MG63 (cell line): ENCODE measurements at places on chromosomes 11 and 22.

DNA sequence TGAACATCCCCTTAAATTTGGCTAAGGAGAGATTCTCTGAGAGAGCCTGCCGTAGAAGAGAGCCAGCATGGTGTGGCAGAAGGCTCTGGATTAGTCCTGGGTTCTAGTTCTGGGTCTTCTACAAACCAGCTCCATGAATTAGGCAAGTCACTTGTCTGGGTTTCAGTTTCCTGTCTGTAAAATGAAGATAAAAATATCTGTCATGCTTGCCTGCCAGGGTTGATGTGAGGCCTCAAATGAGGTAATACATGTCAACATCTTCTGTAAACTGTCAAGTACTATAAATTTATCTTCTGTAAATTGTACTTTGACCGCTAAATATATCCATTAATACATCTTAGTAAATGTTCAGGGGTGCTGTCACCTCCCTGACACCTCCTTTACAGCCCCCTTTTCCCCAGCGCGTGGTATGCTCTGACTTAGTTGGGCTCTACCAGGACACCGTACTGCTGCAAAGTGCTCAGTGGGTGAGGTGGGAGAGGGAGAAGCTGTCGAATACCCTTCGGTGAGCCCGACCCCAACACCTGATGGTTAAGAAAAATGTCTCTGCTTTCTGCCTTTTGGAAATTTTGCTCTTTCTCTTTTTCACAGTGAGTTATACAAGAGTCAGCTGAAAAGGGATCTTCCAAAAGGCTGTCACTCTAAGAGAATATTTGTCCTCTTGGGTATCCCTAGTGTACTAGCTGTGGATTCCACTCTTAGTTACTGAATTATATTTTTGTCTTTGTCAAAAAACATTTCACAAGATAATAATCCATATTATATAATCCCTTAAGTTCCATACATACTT is 15.0 kb downstream of the RBX1 start:
- no peak for DNase-seq

DNA sequence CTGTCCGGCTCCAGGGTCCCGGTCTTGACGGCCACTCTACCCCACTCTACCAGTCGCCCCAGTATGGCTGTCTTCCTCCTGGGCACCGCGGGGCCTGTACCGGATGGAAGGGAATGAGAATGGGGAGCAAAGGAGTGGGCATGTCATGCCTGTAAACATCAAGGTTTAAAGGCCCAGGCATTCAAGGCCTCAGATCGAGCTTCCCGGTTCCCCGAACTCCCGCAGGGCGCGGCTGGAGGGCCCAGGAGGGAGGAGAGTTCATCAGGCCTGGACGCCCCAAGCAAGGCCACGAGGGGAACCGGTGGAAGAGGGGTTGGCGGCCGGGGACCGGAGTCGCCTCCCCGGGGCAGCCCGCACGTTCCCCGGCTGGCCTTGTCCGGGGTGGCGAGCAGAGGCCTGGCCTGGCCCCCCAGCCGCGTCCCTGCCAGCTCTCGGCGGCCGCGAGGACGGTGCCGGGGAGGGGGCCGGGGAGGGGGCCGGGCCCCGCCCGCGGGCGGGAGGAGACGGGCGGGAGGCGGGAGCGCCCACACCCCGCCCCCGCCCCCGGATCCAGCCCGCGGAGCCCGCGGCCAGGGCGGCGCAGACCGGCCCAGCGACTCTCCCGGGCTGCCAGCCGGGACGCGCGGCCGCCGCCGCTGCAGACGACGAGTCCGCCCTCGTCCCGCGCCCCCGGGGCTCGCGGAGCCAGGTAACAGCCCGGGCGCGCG is at the start of gene CDC42EP1:
TSS of gene CDC42EP1 (plus strand) at position 580 of the 707 bp plus-strand sequence. CDS start 5,870 bp downstream, outside the sequence.
- peak; percentile 78 for DNase-seq

DNA sequence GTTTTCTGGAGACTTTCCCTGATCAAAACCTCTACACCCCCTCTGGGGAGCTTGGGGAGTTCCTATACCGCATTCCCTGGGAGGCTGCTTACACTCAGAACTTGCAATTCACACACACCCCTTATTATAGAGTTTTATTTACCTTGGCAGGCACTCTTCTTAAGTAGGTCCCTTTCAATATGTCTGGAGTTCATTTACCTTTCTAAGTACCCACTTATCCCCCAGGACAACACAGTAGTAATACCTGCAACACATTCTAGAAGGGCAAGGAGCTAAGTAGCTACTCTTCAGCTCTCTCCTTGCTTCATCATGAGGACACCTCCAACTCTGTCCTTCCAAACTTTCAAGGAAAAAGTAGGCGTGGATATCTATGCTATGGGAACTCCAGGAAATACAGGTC is 127.8 kb upstream of the ANO3 start:
- no peak for DNase-seq

GRCh38 chr11:112355726-112356125 is 95.1 kb upstream of the PLET1 start:
- peak; percentile 98 for DNase-seq

DNA sequence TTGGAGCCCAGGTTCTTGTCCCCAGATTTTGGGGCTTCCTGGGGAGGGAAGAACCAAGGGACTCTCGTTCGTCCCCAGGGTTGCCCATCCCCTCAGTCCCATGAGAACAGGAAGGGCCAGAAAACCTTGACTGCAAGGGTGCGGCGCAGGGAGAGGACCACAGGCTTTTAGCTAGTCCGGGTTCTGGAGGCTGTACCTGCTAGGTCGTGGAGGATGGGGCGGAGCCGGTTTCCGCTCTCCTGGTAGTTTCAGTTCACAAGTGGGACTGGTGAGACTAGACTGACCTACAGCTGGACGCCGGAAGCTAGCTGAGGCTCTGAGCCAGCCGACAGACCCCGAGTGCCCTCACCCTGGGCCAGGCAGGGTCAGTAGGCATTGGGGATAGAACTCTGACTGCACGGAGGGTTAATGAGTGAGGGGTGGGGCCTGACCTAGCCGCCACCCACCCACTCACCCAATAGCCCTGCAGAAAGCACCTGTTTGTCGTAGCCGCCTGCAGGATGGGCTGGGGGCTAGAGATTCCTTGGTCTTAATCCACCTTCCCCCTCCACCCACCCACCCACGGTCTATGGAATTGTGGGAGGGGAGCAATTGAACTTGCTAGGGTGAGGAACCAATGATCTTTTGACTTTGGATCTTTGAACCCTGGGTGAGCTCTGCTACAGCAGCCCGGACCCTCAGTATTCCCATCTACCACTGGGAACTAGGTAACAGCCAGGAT is 1.5 kb downstream of the MAFF start:
- no peak for DNase-seq

DNA sequence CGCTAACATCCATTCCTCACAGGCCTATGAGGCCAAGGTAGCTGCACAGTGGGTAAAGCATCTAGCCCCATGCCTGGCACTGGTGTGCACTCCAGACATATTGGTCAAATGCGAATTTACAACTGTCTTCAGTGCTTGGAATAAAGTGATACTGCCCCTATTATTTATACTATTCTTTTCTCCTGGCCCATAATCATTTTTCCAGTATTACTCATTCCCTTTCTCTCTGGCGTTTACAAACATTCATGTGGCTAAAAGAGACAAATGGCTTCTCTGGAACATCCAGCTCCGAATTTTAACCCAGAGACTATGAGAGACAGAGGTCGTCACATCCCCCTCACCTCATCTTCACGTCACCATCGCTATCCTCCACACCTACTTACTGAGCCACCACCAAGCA is 87.2 kb upstream of the PITPNB start:
- no peak for DNase-seq

DNA sequence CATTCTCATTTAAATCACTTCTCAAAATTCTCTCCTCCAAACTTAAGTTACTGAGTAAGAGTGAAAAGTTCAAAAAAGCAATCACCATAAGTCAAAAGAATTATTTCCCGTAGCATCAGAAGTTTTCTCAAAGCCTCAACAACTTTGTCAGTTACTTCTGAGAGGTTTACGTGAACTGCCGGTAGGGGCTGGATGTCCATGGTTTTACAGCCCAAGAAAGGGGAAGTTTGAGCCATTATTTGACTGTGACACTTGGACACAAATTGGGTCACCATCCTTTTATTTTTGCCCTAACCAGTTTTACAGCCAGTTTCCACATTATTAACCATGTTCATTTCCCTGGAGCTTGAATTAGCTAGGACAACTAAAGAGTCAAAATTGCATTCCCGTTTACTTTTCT is 7.5 kb downstream of the POU2AF3 start:
- DNase-seq: no peak
